ENCODE measurements at places on chromosomes 1 and 21.

DNA sequence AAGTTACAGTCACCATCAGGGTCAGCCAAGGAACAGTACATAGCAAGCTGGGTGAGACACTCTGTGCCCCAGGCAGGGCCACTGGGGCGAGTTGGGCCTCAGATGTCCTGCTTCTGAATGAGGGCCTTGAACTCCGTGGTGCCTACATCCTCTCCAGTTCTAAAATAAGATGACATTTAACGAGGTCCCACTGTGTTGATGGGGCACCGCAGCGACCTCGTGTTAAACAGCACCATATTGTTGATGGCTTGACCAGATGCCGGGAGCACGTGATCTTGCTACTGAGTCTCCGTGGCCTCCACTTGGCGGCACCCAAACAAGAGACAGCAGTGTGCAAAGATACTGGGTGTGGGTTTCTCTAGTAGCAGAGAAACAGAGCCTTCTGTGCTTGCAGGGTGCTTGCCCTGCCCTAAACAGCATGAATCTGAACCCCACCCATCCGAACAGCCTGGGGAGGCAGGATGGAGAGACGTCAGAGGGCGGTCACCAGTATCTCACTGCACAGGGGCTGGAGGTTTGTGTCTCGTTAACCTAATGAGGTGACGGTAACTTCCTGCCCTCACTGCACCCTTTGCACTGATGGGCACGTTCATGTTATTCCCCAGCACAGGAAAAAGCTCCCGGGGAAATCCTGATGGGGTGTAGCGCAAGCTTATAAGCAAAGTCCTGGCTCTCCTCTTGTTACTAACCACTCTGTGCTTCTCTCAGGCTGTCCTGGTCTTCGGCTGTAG is 324.4 kb downstream of the AJAP1 start:
- no peak for DNase-seq

DNA sequence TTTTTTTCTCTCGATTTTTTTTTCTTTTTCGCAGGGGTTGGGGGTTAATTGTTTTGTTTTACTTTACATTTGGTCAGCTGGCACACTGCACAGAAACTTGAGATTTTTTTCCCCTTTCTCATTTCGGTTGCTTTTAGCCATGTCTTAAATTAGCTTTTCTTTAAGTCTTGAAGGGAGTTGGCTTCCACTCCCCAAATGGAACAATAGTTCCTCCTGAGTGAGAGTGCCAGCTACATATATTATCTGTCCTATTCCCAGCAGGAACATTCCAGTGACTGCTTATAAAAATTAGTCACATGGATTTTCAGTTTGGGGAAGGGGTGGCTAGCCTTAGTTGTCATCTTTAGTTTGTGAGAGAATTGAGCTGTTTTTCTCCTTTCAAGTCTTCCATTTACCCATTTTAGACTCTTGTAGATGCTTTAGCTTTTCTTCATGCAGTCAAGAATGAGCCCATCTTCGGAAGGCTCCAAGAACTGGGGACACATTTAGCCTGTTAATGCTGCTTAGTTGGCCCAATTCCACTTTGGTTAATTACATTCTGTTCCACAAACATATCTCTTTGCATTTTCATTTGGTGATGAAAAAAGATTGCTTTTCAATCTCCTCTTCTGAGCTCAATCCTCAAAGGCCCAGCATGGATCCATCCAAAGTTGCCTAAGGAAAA is 510.1 kb upstream of the CXADR start:
- no peak for DNase-seq

- DNase-seq = no peak
These were observed 80.3 kb downstream of the OSBPL9 start for GRCh38 chr1:51697166-51697565.

DNA sequence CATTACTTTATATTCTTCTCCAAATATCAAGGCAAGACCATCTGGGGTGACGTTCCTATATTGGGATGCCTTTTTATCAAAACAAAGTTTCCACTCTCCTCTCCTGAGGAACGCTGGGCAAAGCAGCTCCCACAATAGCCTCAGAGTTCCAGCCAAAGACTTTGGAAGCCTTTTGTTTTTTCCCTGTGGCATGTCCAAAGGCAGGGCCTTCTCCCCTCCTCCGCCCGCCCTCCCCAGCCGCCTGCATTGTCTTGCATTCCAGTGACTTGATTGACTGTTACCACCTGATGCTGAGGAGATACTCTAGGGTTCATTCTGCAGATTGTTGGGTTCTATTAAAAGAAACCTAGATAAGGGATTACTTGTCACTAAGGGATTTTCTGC is 43.5 kb downstream of the PROX1 start:
- DNase-seq = no peak

DNA sequence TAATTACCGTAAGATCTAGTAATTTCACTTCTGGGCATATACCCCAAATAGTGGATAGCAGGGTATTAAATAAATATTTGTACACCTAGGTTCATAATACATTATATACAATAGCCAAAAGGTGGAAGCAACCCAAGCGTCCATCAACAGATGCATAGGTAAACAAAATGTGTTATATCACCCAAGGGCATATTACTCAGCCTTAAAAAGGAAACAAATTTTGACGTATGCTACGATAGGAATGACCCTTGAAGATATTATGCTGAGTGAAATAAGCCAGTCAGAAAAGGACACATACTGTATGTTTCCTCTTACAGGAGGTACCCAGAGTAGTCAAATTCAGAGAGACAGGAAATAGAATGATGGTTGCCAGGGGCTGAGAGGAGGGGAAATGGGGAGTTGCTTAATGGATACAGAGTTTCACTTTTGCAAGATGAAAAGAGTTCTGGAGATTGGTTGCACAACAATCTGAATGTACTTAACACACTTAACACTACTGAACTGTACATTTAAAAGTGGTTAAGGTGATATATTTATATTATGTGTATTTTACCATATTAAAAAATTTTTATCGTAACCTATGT is 36.6 kb upstream of the KCTD3 start:
- no peak for DNase-seq

DNA sequence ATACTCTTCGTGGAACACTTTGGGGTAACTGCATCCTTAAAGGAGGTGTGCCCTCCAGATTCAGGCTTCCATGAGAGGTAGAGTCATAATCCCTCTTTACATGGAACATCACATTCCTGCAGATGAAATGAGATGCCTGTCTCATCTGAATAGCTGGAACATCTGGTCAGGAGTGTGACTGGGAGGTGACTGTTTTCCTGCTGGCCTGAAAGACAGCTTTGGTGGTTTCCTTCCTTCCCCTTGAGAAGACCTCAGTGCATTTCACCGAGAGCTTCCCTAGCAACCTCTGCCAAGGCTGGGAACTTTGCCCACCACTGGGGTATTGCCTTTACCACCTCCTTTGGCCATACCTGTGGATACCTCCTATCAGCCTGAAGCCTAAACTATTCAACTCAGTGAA is 46.7 kb upstream of the GUCA2A start:
- DNase-seq = no peak

DNA sequence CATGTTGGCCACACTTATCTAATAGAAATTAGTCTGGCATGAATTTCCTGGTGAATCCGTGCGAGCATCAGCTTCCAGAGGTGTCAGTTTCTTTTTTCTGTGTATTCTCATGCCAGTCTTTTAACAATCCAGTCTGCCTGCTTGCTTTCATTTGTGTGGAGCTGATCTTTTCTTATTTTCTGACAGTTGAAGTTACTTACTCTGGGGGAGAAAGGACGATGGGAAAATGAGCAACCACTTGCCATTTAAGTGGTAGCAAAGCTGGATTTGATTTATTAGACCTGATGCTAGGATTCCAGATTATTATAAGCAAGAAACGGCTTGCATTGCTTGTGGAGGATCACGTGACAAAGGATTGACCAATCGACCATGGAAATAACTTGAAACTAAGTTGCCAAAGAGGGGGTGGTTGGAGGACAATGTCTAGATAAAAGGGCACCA is 24.3 kb upstream of the APP start:
- DNase-seq = no peak

DNA sequence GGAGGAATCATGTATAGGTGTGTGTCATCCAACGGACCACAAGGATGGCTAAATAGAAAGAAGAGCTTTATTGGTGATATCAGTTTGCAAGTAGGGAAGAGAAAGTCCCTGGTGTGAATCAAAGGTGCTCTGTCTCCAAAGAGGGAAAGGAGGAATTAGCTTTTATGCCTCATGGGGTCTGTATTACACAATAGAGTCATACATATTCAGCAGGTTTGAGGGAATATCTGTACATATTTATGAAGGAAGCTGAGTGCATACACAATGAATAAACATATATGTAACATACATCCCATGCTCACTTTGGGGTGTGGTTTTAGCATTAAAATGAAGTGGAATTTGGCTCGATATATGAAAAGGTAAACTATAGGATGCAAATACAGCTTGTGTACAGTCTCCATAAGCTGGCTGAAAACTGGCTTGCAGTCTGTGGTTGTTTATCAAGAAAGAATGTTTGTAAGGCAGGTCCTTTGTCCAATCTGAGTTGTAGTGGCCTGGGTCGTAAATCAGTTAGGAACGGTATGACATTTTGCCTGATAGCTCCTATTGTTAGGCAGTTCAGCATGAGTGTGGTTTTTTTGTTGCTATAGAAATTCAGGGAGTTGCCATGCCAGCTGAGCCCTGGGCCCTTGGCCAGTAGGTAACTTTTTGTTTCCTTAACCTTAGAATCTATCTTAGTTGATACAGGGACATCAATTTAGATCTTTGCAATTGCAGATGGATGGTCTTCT is 198.0 kb upstream of the ZP4 start:
- DNase-seq = no peak

DNA sequence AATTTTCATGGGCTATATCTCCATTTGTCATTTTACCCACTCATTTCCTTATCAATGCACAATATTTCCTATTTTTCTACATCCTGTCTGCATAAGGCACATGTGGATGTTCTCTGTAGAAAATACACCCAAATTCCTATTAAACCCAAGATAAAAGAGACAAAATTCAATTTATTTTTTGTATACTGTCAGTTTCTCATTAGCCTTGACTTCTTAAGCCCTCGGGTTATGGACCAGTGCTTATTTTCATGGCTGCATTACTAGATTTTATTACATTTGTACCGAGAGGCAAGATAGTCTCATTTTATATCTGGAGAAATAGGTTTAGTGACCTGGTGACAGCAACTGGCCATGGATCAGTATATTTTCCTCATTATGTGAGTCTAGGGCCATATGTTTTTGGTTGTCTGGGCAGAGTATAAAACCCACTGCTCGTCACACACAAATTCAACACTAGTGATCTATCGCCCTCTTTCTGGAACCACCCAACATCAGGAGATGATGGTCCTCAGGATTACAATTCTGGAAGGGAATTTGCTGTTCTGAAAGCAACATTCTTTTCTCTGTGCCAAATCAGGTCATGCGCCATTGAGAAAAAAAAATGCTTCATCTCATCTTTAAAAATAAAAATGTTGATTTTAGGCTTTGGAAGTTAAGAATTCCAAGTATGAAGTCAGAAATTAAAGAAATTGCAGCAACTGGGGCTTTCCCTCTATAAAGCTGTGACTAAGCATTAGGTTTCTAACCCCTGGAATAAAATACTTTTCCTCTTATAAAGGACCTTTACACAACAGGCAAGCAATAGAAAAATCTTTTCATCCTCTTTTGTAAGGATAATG is 81.4 kb downstream of the ASTN1 start:
- no peak for DNase-seq

DNA sequence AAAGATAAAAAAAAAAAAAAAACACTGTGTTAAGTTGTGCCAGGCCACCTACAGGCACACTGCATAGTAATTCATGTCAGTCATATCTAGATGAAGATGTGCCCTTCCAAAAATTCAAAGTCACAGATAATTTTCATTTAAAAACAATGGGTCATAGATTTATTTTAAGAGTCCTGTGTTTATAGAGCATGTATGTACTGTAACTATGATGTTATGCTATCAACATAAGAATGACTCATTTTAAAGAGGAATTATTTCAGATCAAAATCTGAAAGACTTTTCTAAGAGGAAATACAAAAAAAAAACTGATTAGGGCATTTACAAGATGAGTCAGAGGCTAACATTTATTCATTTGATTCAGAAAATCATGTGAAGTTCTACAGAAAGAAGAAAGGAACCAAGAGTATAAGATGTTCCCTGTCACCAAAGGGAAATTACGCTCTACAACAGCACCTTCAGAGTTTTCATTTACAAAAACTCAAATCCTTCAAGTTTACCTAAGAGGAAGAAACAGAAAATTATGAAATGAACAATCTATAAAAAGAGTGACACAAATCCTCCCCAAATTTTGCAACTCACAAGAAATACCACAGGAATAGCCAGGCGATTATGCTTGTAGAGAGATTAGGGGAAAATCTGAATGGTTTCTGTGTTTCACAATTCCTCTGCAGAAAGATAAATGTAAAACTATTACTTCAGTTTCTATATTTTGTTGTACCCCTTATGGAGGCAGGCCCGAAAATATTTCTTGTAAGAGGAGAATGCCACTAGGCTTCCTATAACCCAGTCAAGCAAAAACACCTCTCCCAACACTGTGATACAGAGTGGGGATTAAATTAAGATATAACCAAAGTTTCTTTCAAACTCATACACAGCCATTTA is 13.8 kb downstream of the TP53BP2 start:
- DNase-seq = no peak

DNA sequence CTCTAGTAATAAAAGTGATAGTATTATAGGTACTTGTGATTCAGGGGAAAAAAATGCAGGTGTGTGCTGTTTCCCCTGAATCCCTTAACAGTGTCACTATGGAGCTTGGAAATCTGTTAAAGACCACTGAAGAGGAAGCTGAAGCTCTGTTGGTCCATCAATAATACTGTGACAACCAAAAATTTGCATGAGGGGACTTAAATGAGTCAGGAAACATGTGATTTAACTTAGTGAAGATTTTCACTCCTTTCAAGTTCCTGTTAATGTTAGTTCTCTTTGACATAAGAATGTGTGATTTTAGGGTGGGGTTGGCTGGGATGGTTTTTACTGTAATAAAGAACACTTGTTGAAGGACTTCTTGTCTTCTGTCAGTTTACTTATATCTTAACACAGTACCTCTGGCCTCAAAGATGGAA is 32.0 kb downstream of the VANGL2 start:
- DNase-seq = no peak

DNA sequence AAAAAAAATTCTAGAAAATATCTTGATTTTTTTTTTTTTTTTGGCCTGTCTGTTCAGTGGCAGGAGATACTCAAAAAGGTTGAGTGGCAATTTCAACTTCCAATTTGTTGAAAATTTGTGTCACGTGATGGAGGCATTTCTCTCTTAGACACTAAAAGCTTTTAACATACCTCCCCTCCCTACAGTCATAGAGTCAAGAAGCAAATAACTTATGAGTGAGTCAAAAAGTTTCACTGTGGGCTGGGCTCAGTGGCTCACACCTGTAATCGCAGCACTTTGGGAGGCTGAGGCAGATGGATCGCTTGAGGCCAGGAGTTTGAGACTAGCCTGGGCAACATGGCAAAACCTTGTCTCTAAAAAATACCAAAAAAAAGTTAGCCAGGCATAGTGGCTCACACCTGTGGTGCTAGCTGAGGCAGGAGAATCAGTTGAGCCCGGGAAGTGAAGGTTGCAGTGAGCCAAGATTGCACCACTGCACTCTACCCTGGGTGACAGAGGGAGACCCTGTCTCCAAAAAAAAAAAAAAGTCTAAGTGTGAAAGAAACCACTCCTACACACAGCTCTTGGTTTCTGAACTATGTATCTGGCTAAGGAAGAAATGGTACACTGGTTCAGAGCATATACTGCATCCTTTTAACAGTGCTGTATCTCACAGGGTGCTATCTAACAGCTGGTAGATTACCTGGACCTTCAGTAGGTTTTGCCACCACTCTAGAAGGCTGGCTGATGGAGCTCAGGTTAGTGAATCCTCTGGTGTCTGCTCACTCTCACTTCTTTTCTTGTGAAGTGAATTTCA is 11.6 kb upstream of the BSDC1 start:
- DNase-seq = no peak
